Activated CD8-positive, alpha-beta memory T cell treated with anti-CD3 and anti-CD28 coated beads, Interleukin-2, amount 50 U/mL, for 4 hours (primary cell): ENCODE measurements at places on chromosomes 7 and 10.

- no peak for DNase-seq
Observed at GRCh38 chr10:129709627-129710509, 242.8 kb downstream of the MGMT start.

DNA sequence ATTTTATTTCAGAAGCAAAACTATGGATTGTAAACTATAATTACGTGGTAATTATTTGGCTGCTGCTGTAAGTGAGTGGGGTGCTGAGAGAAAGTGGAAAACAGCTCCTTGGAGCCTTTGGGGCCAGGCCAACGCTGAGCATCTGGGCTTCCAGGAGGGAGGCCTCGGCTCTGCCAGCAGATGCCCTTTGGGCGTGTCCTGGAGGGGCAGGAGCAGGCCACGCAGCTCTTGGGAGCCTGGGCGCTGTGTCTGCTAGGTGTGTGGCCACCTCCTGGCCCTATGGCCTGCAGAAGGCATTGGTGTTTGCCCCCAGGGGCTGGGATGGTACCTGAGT, 423.3 kb downstream of the GLRX3 start:
- no peak for DNase-seq

DNA sequence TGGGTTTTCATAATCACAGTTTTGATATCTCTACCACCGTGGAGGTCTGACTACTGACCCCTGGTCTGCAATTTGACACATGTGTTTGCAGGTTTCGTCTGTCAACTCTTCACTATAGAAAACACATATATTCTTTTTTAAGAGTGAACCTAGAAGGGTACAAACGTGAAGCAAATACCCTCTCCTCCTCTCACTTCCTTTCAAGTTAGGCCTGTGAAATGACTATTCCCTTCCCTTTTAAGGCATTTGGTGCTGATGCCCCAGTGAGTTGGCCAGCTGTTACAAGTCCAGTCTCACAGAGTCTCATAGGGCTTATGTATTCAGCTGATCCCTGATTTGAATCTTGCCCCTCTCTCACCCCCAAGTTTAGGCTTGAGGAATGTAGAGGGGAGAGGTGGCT, 742.0 kb upstream of the IGFBP3 start:
- no peak for DNase-seq

DNA sequence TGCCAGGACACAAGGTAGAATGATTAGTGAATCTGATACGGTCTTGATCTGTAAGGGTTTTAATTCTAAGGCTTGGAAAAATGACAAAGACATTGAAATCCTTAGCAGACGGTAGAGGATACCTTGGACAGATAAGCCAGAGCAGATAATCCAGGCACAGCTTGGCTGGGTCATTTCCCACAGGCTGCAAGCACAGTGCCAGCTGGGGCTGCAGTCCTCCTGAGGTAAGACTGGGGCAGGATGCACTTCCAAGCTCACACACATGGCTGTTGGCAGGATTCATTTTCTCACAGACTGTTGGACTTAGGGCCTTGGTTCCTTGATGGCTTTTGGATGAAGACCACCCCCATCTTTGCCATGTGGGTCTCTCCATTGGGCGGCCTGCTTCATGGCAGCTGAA, 63.2 kb upstream of the BMPER start:
- DNase-seq = no peak

GRCh38 chr10:30963992-30964930, 67.4 kb downstream of the ZNF438 start:
- no peak for DNase-seq

GRCh38 chr10:86757113-86757972, 924 bp downstream of the BMPR1A start:
- DNase-seq = peak; percentile 15

GRCh38 chr7:25851332-25852210, 300.4 kb upstream of the NFE2L3 start:
- peak; percentile 56 for DNase-seq

DNA sequence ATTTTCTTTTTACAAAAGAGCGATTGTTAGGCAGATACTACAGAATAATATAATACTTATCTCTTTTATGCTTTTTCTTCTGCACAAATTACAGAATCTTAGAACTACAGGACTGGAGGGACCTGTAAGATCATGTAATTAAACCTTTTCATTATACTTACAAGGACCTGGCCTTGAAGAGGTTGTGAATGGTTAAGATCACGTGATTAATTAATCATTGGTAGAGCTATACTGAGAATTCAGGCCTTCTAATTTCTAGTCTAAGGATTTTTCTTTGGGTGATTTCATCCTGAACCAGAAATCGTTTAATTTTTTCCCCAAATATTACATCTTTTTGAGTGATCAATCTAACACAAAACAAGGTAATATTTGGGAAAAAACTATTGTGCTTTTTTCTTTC, 163.8 kb upstream of the SLC26A5 start:
- no peak for DNase-seq

- DNase-seq = no peak
Observed at GRCh38 chr10:123470336-123470921, 195.7 kb upstream of the GPR26 start.

DNA sequence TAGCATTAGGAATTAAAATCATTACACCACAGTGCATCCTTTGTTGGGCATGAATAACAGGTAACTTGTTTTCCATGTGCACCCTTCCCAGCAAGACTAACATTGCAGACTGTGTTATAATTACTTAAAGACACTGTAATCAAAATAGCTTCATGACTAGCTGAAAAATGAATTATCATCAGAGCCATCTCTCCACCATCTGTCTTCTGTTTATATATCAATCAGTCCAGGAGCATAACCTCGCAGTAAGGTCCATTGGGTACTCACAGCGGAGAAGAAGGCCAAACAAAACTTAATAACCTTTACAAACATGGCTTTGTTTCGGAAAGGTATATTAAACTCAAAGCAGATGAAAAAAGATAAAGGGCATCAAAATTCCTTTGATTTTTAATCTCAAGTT, 90.6 kb downstream of the ODAD2 start:
- DNase-seq = no peak

GRCh38 chr7:143355450-143356385, 6.8 kb downstream of the FAM131B start:
- no peak for DNase-seq

DNA sequence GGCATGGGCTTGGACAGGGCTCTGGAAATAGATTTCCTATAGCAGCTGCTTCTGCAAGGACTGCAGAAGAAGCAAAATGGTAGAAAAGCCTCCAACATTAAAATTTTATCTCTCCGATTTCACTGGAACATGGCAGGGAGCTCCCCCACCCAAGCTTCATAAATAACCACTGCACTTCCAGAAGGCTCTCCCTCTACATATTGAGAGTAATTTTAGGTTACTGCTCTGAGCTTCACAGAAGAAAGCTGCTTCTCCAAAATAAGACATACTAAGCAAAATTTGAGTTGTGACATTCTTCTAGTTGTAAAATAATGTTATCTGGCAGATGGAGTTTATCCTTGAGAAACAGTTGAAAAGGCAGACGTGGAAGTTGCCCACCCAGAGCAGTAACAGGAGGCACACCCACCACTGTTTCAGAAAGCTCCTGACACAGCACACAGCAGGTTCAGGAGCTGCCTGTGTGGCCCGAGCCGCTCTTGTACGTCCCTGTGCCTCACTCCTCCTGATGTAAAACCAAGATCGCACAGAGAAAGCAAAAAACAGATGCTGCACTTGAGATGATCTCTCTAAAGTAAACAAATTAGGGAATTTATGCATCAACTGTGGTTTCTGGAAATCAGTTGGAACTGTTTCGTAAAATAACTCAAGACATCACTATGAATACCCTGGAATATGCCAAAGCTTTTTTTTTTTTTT, 621.0 kb downstream of the PARD3 start:
- DNase-seq = no peak

DNA sequence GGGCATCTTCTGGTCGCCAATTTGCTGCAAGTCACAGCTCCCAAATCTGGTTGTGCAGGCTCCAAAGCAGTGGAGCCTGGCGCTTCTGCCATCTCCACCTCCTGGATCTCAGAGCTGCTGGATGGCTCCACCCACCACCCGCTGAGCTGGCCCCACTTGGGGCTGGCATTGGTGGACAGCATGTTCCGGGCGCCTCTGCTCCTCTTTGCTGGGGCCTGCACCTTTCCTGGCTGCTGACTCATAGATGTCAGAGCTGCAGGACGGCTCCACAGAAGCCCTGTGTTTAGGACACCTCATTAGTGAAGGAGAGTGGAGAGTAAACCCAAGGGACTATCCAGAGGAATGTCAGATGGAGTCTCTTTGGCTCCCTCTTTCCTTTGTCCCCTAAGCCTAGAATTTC, 27.4 kb downstream of the MAPK8 start:
- DNase-seq = no peak

DNA sequence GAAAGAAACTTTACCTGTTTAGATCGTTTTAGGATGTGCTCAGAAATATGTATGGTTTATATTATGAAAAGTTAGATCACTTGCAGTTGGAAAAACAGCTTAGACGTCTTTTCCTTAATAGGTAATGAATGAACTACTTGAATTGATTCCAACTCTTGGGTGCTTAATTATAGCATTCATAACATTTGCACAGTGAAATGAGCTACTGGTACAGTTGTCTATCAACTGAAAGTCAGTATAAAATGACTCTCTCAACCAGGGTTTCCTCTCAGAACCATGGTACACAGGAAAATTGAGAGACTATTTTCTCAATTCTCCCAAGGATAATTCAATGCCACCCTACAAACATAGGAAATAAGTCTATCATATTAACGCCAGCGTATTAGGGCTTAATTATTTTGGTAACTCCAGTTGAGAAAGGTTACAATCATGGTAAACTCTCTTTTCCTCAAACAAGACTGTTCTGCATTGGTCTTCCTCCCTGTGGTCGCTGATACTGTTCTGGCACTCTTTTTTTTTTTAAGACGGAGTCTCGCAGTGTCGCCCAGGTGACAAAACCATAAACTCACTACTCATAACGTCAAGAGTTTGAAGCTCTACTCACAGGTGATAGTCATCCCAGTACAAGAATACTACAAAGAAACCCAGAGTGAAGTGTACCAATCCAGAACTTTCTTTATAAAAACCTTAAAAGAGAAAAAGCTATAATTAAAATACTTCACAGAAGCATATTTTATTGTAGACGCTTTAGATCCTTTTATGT, 2.0 kb downstream of the ANLN start:
- no peak for DNase-seq

- DNase-seq = no peak
Observed at GRCh38 chr7:69640216-69640615, 41.9 kb downstream of the AUTS2 start.
